ENCODE measurements at places on chromosomes 5 and 9.

DNA sequence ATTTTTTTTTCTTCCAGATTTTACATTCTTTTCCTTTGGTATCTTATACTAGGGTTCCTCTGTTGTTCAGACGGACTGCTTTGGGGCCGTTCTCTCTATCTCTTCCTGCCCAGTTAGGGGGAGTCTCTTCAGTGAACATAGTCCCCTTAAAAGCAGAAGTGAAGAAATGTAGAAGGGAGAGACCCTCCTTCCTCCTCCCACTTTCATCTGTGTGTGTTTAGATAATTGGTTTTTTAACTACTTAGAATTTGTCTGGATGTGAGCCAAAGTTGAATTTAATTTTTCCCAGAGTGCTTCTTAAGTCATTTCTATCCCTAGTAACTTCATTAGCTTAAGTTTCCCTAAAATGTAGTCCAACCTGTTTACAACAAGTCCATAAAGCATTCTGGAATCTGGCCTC lies 167.5 kb downstream of the HACD4 start:
- no peak for DNase-seq

- no peak for DNase-seq
Observed at GRCh38 chr9:34203992-34204635, 25.3 kb downstream of the UBAP1 start.

GRCh38 chr5:13866792-13867191 lies 77.7 kb downstream of the DNAH5 start:
- DNase-seq: no peak

GRCh38 chr9:126504086-126504976 lies 109.4 kb upstream of the LMX1B start:
- DNase-seq: no peak

GRCh38 chr5:174356536-174356935 lies 311.0 kb downstream of the NSG2 start:
- DNase-seq: no peak

GRCh38 chr5:77426670-77427069 lies 65.4 kb downstream of the WDR41 start:
- DNase-seq: no peak

DNA sequence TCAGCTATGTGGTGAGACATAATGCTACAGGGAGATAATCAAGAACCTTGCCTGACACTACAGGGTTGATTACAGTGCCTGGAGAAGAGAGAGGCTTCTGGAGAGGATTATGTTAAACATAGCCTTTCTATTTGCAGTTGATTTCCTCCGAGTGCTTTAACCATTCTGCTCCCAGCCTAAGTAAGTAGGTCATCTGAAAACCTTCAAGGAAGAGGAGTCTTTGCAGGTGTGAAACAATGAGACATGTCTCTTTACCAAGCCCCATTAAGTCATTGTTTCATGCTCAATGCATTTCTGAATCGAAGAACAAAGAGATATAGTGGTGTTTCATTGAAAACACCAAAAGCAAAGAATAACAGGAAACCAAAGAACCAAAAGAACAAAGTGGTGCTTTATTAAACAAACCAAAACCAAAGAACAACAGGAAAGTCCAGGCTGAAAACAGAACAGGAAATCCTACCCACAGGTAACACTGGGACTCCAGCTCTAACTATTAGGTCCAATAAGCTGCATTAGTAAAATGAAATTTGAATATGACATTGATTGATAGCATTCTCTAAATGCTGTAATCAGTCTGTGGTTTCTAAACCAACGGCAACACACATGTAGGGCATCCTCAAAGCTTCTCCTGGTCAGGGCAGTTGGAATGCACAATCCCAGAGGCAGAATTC lies 113.3 kb upstream of the SPATA31D4 start:
- DNase-seq: no peak

- DNase-seq: no peak
Observed at GRCh38 chr5:181241393-181241975, 2.2 kb downstream of the RACK1 start.

DNA sequence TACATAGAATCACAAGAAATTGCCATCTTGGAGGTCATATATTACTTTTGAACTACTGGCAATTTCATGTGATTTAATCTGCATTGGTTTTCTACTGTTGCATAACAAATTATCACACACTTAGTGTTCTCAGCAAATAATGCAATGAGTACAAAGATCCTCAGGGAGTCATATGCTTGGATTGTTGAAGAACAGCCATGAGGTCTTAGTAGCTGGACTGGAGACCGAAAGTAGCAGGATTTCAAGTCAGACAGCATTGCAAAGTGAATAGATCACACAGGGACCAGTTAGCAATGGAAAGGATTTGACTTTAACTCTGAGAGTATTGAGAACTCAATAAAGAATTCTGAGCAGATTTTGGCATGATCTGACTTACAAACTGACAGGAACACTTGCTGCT lies 32.2 kb upstream of the FRMD3 start:
- no peak for DNase-seq

DNA sequence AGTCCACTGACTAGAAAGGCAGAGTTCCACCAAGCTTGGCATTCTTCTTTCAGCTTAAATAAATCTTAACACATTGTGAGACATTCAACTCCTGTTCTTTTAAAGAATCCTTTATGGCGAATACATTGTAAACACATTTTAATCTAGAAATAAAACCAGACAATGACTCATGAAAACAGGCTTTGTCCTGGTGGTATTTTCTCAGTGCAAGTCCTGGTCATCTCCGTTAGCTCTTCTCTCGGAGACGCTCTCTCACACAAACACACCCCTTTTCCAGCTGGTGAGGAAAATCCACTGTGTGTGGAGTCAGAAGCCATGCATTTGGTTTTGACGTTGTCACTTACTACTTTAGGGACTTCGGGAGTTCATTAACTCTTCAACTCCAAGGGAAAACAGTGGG lies 140.4 kb downstream of the AUH start:
- DNase-seq: no peak

DNA sequence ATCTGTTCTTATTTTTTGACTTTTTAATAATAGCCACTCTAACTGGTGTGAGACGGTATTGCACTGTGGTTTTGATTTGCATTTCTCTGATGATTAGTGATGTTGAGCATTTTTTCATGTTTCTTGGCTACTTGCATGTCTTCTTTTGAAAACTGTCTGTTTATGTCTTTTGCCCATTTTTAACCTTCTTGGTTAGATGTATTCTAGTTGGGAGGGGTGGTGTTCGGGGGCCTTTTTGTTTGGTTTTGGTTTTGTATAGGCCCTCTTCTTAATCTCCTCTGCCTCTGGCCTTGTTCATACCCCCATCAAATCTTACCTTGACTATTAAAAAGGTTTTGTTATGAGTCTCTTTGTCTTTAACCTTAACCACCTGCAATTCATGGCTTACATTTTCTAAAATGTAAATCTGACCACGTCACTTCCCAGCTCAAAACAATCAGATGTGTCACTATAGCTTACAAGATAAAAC lies 107.8 kb upstream of the NR4A3 start:
- DNase-seq: no peak

- no peak for DNase-seq
Observed at GRCh38 chr9:77997611-77998284, 33.9 kb downstream of the GNAQ start.

- no peak for DNase-seq
Observed at GRCh38 chr9:137045294-137046087, 486 bp downstream of the NPDC1 start.

DNA sequence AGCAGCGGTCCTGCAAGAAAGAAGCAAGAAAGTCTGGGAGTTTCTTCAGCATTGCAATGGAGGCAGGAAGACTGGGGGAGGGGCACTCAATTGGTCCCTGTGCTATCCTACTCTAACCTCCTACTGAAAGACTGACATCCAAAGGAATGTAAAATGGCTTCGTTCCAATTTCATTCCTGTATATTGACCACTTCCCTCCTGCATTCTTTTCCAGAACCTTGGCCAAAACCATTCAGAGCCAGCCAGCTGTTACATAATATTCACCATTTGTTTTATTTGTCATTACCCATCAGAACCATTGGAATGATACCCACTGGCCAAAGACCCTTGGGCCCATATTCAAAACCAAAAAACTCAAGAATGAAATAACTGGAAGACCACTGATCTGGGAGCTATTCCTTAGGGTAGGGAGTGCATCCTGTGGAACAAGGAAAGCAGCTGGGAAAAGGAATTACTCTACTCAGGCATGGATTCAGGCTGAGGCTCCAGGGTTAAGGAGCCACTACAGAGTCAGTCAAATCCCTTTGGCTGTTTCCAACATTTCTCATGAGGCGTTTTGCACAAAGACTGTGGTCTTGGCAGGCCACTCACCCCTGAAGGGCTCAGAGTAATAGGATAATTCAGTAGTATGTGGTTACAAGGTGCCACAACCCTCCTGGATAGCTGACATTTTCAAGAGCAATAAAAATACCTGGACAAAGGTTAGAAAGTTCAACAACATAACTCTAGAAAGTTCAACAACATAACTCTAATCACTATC lies 148.7 kb upstream of the SLC1A3 start:
- no peak for DNase-seq

DNA sequence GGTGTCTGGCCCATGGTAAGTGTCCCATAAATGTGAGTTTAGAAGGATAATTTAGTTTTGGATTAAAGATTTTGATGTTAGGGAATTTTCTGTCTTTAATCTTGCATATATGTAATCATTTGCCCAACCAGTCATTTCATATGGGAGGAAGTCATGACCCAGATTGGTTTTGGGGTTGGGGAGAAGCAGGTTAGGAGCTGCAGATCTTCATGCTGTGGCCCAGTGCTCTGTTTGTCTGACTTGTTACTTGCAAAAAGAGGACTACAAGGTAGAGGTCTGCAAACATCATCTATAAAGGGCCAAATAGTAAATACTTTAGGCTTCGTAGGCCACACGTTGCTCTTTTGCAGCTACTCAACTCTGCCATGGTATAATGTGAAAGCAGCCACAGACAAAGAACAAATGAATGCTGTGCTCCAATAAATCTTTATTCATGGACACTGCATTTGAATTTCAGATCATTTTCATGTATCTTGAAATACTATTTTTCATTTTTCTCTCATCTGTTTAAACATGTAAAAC lies 16.8 kb downstream of the OSTF1 start:
- DNase-seq: no peak

- DNase-seq: peak; percentile 15
Observed at GRCh38 chr5:180494510-180495181, 467 bp downstream of the CNOT6 start.

DNA sequence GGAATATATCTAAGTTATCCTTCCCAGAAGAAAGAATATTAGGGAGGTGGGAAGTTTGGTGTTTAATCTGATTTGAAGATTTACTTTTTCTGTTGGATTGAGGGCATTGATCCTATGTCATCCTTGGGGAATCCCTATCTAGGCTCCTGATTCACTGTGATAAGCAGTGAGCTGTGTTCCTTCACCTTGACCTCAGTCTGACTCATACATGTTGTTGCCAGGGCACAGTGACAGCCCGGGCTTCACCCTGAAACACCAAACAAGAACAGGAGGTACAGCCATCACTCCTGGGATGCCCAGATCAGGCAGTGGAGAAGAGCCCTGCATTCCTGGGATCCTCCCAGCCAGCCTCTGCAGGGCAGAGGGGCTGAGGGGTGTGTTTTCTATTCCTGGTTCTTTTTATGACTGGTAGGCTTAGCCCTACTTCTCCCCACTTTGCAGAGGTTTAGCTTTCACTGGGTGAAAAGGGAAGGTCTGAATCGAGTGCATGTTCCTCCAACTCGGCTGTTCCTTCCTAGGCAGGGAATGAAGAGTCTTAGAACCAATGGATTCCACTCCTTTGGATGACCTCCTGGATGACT lies 3.1 kb upstream of the FAM53C start:
- DNase-seq: no peak

GRCh38 chr5:36772276-36773140 lies 104.1 kb upstream of the NIPBL start:
- no peak for DNase-seq

- DNase-seq: peak; percentile 71
Observed at GRCh38 chr9:93962561-93963440, 7.6 kb upstream of the BARX1 start.

GRCh38 chr5:72511366-72511765 lies 4.2 kb upstream of the ZNF366 start:
- DNase-seq: no peak

DNA sequence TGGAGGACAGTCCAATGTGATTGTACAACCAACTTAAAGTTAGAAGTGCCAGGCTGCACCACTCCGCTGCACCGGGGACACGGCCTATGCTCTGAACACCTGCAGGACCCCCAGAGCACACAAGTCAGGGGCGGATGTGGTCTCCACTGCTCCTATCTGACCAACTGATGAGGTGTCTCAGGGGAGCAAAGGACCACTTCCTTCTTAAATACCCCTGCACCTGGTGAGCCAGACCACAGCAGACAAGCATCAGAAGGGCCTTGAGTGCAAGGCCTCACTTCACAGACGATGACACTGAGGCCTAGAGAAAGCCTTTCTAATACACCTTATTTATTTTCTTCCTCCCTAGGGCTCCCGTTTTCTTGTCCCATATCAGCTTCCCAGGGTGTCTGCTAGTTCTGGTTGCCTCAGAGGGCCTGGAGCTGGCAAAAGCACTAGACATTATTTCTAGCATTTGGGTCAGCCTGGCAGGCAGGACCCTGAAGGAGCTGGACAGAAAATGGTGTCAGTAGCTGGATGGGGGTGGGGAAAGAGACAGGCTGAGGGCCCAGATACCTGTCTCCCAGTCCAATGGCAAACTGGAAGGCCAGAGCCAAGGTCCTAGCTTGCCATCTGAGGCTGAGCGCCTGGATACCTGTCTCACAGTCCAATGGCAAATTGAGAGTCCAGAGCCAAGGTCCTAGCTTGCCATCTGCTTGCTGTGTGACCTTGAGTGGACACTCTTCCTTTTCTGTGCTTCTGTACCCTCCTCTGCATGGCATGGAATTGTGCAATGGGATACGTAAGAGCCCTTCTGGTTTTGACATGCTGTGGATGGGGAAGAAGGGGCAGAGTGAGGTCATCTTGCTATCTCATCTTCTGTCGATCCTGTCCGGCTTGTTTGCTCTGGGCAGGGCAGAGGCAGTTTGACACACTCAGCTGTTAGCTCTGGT lies 9.0 kb downstream of the CCDC69 start:
- DNase-seq: no peak

- no peak for DNase-seq
Observed at GRCh38 chr5:163635631-163636030, 130.2 kb downstream of the MAT2B start.

DNA sequence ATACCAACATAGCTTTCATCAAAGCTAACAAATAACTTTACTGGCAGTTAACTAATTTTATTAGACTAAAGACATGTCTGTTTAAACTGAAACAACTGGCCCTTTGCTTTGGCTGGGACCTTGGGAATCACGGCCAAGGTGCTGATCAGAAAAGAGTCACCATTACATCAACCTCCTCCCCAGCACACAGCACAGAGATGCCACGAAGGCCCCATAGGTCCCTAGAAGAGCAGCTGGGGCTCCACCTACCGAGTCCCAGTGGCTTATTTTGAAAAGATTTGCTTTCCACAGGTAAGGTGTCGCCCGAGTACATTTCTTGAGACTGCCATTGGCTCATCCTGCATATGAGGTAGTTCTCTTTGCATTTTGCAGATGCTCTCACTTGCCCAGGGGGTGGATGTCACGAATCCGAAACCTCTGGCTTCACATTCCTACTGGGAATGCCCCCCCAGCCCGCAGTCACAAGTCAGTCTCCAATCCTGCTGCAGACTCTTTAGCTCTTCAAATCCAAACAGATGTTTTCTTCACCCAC lies 18.8 kb upstream of the HSD17B3 start:
- no peak for DNase-seq

- DNase-seq: peak; percentile 60
Observed at GRCh38 chr9:34500623-34501267, 22.0 kb downstream of the ENHO start.

- no peak for DNase-seq
Observed at GRCh38 chr9:99736291-99736690, 85.4 kb upstream of the NR4A3 start.

GRCh38 chr5:58182287-58182841 lies 277.5 kb downstream of the PLK2 start:
- DNase-seq: no peak

GRCh38 chr5:88399561-88399960 lies 130.9 kb upstream of the TMEM161B start:
- DNase-seq: no peak

All from activated CD4-positive, alpha-beta T cell treated with anti-CD3 and anti-CD28 coated beads for 1 hour (primary cell).